ENCODE measurements at places on chromosomes 6 and 20.

GRCh38 chr6:95786802-95787201, 209.5 kb downstream of the MANEA start:
- DNase-seq, result no peak

DNA sequence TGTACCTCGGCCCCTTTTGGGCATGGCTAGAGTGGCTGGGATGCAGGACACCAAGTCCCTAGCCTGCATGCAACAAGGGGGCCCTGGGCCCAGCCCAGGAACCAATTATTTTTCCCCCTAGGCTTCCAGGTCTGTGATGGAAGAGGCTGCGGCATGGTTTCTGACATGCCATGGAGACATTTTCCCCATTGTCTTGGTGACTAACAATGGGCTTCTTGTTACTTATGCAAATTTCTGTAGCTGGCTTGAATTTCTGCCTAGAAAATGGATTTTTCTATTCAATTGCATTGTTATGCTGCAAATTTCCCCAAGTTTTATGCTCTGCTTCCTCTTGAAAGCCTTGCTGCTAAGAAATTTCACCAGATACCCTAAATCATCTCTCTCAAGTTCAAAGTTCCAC, 1269.6 kb upstream of the CITED2 start:
- DNase-seq, result no peak

GRCh38 chr6:150930841-150931240, 65.3 kb downstream of the MTHFD1L start:
- DNase-seq, result no peak

DNA sequence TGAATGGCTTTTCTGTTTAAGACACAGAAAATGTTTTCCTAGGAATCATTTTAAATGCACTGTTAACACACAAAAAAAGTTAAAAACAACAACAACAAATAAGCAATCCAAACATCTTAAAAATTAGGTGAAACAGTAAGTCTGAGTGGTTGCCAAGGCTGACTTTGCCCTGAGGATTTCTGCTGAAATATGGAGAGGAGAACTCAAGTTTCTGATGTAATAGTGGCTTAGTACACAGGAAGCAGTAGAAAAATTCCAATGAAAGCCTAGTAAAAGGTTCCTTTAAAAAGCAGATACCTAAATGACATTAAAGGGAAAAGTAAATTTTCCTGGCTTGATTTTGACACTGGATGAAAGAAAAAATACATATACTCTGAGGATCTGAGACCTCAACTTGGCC, 184.2 kb downstream of the EPM2A start:
- no peak for DNase-seq

GRCh38 chr20:9974324-9974723, 60.5 kb upstream of the ANKEF1 start:
- no peak for DNase-seq

All from right forelimb (tissue), 1 donor.